Fibroblast of lung (primary cell): ENCODE measurements at places on chromosomes 1 and 21. TPM values are rescaled to one million over a fixed set of nuclear protein-coding genes. Genes with fewer than 3 reads are reported as not detected.

ALG6 gene
- 11.8 and 15.9 TPM in 2 replicates for total RNA-seq

CFAP141 gene
- not detected in 2 replicates for total RNA-seq

TIE1 gene
- total RNA-seq: 0.26 TPM in 1 of 2 replicates, not detected in the other

ARHGEF10L gene
- total RNA-seq: 13.1 and 24.3 TPM in 2 replicates

AKR7A3 gene
- 0.33 and 0.51 TPM in 2 replicates for total RNA-seq

AMY1A gene
- not detected in 2 replicates for total RNA-seq

TMPRSS15 gene
- total RNA-seq: not detected in 2 replicates

SUSD4 gene
- total RNA-seq: under 0.01 TPM in 1 of 2 replicates, not detected in the other

TCHH gene
- under 0.01 TPM in 1 of 2 replicates, not detected in the other for total RNA-seq

AGO4 gene
- 20.8 and 25.6 TPM in 2 replicates for total RNA-seq

CFAP107 gene
- under 0.01 TPM in 1 of 2 replicates, not detected in the other for total RNA-seq

FCRL6 gene
- not detected in 2 replicates for total RNA-seq
